ENCODE measurements at places on chromosomes 2 and 18.

GRCh38 chr2:238999291-238999741, 151.4 kb downstream of the TWIST2 start:
- DNase-seq, result no peak

DNA sequence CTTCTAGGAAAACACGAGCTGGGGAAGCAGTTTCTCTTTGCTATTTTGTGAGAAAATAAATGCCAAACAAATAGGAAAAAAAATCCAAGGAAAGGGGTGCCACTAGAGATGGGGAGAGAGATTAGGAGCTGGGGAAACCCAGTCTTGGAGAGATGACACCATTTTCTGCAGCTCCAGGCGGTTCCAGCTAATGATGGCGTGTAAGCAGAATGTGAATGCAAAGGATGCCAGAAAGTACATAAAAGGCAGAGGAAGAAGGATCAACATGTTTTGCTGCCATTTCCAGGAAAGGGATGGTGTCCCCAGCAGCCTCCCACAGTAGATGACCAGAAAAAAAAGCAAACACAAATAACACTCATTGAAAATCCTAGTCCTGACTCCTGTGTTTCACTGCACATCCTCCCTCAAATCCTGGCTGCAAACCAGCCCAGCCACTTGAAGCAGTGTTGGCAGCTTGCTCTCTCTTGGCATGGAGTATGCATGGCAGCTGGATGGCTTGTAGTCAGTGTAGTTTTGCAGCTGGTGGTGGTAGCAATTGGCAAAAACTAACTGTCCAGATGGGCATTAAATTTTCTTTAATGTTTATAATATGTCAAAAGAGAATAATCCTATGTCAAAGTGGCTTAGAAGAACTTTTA, 93.6 kb downstream of the FTCDNL1 start:
- peak; percentile 80 for DNase-seq

DNA sequence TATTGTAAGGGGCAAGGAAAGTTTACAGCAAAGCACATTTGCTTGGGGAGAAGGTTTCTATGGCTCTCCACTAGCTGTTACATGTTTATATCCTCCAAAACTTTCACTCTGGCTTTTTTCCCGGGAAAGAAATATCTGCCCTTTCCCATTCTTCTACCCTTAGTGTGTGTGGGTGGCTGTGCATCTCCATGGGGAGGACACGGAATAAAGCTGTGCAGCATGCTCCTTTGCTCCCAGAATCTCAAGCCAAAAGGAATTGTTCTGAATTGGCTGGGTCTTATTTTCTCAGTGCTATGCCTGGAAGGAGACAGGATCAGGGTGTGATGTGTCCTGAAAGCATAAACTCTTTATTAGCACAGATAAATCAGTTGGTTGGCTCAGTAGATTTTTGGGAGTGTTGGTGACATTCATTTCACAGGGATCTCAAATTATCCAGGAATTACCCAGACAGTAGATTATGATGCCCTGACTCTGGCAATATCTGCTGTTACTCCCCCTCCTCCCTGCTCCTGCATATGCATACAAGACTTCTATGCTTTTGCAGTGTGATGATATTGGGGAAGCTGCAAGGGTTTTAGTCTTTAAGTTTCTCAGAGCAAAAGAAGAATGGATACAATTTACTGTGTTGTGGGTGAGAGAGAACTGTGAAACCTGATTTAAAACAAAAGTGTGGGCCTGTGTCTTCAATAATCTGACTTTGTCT, 63.1 kb downstream of the PARD3B start:
- no peak for DNase-seq

DNA sequence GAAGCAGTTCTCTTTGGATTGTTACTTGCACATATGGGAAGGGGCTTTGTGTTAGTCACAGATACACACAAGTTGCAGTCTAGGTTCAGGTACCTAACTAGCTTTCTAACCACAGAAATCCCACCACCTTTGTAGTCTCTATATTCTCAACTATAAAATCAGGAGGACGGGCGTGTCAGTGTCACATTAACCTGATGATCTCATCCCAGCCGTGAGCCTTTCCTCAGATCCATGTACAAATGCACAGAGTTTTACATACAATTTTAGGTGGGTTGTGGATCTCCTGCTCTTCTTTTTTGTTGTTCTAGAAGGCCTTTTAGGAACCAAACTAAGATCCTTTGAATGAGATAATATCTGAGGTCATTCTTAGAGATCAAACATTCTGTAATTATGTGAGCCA, 94.0 kb downstream of the ZNF532 start:
- no peak for DNase-seq

DNA sequence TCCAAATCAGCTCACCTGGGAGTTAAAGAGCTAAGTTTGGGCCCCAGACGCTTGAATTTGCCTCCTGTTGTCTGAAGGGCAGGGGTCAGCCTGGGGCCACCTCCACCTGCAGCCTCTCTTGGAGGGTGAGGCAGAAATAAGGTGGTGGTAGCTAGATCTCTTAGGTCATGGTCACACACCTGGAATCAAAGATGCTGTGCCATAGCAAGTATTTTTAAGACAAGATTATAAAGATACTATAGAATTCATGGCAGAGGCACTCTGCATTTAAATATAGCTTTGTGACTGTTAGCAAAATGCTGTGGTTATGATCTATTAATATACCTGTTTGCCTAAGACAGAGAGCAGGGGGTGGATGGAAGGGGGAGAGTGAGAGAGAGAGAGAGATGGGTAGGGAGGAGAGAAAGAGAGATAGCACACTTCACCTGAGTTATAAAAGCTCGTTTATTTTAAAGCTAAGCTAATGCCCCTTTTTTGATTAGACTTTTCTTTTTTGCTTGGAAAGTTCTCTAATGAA, 242.7 kb downstream of the TMEM182 start:
- no peak for DNase-seq

- no peak for DNase-seq
These were observed 78.7 kb upstream of the ASB18 start for GRCh38 chr2:236342951-236343350.

DNA sequence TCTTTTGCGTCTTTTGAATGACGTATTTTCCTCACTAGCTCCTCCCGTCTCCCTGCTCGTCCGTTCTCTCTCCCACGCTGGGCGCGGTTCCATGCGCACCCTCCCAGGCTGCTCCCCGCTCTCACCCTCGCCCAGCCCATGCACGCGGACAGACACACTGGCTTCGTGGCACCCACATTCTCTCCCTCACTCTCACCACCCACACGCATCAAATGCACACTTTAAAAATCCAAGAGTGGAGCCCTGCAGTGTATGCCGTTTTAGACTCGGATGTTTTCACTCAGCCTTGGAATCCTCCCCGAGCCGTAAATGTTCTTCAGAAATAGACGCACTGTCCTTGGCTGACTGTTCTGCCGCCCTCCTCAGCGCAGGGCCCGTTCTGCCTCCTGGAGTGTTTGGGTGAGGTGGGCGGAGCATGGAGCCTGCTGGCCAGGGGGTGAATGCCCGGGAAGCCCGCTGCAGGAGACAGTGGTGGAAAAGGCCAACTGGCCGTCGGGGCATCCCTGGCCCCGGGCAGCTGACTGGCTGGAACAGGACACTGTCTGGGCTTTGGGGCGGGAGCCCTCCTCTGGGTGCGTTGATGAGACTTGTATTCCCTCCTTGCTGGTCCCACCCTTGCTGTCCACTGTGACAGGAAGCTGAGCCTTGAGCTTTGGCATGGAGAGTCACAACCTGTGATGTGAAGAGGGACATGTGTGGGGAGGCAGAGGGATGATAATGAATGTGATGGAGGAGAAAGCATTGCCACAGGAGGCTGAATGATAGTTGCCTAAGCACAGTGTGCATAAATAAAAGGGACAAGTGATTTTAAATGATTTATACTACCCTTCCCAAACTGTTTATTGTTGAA, 35.4 kb upstream of the LYPD6B start:
- no peak for DNase-seq

DNA sequence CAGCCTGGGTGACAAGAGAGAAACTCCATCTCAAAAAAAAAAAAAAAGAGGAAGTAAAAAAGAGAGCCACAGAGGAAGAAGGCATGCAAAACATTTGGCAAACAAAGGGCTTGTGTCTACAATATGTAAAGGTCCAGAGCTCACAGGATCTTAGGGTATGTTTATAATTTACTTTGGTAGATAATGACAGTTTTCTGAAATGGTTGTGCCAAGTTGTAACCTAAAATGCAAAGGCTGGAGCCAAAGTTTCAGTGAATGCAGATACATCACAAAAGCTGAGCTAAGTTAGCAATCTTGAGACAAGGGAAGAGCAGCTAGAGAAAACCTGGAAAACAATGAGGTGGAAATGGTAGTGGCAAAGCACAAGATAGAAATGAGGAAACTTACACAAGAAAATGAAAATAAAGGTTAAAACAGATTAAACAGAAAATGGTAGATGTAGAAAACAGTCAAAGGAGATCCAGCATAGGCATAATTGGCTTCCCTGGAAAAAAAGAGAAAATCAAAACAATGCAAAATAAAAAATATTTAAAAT, 77.5 kb upstream of the HK2 start:
- DNase-seq, result no peak

GRCh38 chr2:188314314-188315054, 22.8 kb downstream of the GULP1 start:
- DNase-seq, result no peak

- DNase-seq, result no peak
These were observed 57.5 kb downstream of the KDM3A start for GRCh38 chr2:86498468-86499260.

DNA sequence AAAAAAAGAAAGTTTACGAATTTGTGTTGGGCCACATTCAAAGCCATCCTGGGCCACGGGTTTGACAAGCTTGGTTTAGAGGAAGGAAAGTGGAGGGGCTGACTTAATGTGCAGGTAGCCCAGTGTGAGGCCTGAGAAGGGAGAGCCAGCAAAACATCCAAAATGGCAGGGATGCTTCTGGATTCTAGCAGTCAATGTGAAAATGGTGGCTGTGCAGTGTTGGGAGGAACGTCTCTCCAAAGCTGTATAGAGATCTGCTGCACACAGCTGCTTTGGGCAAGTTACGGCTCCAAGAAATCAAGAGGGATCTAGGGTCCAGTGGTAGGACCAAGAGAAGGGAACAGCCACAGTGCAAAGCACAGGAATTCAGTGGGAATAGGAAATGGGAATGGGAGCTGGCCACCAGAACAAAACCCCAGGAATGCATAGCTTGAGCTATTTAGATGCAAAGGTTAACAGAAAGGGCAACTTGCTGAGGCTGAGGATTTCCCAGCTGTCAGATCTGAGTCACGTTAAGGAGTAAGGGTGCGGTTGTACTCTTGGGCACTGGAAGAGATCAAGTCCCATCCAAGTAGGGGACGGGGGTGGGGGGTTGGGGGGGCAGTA, 70.6 kb downstream of the B3GNT2 start:
- DNase-seq, result no peak

- DNase-seq, result no peak
These were observed 2.5 kb downstream of the PSTPIP2 start for GRCh38 chr18:46069524-46069923.

- no peak for DNase-seq
These were observed 29.6 kb downstream of the RAMP1 start for GRCh38 chr2:237889016-237889415.

DNA sequence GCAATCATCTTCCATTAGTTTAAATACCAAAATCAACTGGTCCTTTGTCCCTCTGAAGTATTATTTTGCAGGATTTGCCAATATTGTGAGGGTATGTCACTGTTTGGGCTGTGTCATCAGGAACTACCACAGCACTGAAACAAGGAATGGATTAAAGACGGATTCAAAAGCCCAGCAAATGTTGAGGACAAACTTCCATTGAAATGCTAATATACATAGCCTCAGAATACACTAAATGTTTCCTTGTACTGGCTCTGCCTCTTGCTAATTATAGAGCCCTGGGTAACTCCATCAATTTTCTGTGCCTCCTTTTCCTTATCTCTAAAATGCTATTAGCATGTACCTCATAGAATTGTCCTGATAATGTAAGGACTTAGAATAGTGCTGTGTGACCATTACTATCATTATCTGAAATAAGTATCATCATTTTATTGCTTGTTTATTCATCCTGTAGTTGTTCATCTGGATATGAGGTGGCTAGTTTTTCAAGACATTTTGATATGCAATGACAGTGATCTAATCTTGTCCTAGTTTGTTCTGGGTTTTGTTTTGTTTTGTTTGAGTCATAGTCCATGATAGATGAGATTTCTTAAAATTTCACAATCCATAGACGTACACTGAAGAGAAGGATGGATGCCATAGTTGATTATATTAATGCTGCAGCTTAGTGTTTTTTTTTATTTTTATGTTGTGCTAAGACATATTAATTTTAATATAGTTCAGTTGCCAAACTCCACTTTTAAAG, 333.4 kb upstream of the KCNH7 start:
- DNase-seq, result no peak

GRCh38 chr2:130759906-130760753, 4.8 kb downstream of the AMER3 start:
- DNase-seq, result peak; percentile 82

DNA sequence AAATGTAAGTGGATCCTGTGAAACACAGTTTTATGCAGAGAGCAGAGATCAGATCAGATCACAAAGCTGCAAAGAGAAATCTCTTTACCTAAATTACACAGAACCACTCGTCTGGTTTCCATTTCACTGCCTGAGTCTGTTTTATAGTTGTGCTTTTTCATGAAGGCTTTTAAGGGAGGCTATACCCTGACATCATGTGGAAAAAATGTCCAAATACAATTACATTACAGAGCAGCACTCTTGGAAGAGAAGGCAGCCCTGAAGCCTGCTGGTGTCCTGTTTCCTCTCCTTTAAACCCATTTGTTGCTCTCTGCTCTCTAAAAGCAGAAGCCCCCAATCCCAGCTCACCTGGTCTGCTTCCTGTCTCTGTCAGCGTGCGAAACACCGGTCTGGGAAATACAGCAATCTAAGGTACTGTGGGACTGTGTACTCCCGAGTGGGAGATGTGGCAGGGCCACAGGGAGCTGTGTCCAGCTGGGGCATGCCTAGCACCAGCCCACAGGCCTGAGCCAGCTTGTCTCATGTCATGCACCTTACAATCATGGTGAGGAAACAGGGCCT, 24.8 kb upstream of the ZFP36L2 start:
- no peak for DNase-seq
